ENCODE measurements at places on chromosomes 2 and 18.

DNA sequence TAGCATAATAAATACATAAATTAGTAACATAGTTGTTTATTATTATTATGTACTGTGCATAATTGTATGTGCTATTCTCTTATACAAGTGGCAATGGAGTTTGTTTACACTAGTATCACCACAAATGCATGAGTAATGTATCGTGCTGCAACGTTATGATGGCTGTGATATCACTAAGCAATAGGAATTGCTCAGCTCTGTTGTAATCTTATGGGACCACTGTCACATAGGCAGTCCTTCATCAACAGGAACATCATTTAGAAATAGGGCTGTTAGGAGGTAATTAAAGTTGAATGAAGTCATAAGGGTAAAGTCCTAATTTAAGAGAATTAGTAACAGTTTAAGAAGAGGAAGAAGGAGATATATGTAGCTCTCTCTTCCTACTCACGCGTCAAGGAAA is 33.8 kb downstream of the TEX51 start:
- no peaks in the 10 kb centered on the region for H3K4me1 ChIP-seq
- no peaks in the 10 kb centered on the region for H3K27me3 ChIP-seq
- H3K36me3 ChIP-seq: no peaks in the 10 kb centered on the region
- no peak for DNase-seq
- H3K27ac ChIP-seq: no peak overlapping the region

GRCh38 chr2:3223080-3223923 is 154.3 kb downstream of the EIPR1 start:
- no peaks in the 10 kb centered on the region for H3K36me3 ChIP-seq
- H3K27ac ChIP-seq: no peak overlapping the region
- DNase-seq: no peak
- H3K4me3 ChIP-seq: no peak overlapping the region
- no peaks in the 10 kb centered on the region for H3K4me1 ChIP-seq

GRCh38 chr2:50766058-50766457 is 265.9 kb downstream of the NRXN1 start:
- no peak for DNase-seq
- no peaks in the 10 kb centered on the region for H3K36me3 ChIP-seq
- no peaks in the 10 kb centered on the region for H3K27me3 ChIP-seq
- no peak overlapping the region for H3K4me3 ChIP-seq

DNA sequence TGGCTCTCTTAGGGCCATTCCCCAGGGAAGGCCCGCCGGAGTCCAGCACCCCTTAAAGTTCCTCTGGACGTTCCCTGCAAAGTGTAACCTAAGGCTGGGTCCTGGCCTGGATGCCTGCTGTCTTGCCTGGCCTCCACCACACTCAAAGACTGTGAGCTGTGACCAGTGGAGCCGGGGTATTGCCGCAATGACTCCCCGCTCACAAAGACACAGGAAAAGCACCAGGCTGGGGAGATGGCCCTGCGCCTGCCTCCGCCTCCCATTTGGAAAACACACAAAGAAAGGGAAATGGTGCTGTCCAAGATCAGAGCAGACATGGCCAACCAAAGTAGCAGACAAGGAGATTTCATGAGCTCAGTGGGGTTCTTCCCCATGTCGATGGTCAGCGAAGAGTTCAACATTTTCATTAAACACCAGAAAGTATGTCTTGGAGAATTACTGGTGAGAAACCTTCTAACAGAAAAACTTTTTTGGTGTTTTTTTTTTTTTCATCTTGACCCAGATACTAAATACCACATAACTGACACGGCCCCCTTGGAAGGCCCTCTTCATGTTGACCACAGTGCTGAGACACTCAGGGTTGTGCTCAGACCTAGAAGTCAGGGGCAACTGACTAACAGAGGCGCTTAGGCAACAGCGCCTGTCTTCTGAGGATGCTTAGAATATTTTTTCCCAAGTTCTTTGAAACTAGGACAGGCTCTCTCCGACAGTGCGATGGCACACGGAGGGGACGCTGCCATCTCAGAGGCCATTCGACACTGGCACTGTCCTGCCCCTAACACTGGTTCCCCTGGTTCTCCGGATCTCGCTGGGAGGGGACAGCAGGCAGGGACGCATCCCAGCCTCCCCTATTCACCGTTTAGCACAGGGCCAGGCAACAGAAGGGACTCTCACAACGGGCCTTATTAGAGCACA is 226.4 kb upstream of the ID2 start:
- no peak overlapping the region for H3K4me3 ChIP-seq
- peaks cover 3% of the 10 kb centered on the region for H3K27me3 ChIP-seq
- H3K4me1 ChIP-seq: peaks cover 3% of the 10 kb centered on the region
- peak; percentile 44 for DNase-seq

Measured in heart left ventricle (tissue), 16 donors.